NCI-H345 (cell line): ENCODE measurements at places on chromosomes 2 and 18.

- no peak for DNase-seq
Measured at GRCh38 chr2:193679847-193680246, 1485.1 kb upstream of the TMEFF2 start.

GRCh38 chr2:143852759-143853158 is 667.2 kb downstream of the ZEB2 start:
- peak; percentile 57 for DNase-seq

- peak; percentile 86 for DNase-seq
Measured at GRCh38 chr2:18244845-18245244, 315.6 kb downstream of the RDH14 start.

GRCh38 chr2:229339618-229340017 is 68.5 kb upstream of the PID1 start:
- DNase-seq, result no peak

GRCh38 chr2:25736899-25737515 is 63.6 kb upstream of the DTNB start:
- DNase-seq, result no peak

- no peak for DNase-seq
Measured at GRCh38 chr2:44578471-44579093, 216.8 kb downstream of the CAMKMT start.

DNA sequence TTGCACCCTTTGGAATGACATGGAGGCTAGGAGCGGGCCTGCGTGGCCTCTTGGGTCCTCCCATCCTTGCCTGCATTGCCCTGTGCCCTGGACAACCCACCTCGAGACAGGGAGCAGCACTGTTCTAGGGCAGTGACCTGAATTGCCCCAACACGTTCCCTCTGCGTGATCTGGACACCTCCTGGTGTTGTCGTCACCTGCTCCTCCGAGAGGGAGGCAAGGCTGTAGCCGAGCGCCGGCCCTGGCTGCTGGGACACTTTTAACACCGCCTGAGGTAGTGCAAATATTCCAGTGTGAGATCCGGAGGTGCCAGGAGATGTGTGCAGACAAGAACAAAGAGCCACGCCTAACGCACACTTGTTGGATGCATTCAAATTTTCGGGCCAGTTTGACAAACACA is 131.5 kb downstream of the SMAD7 start:
- DNase-seq, result no peak

DNA sequence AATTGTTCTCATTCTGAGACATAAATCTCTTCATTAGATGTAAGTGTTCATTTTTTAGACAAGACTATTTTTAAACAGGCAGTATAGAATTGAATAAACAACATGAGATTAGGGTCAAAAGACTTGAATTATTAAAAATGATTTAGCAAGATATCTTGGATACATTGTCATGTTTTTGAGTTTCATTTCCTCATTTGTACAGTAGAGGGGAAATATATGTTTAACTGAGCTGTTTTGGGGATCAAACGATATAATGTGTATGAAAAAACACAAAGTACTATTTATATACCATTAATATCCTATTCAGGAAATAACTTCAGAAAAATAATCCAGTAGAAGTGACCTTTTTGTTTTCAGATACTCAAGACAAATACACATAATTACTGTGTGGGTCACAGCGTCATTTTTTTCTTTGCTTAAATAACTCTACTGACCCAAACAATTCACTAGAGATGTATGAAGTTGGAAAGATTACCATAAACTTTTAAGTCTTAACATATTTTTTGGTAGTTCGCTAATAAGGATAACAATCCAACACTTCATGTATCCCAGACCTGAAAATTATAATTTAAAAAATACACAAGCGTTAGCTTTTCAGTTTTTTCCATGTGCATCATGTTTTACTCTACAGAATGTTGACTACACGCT is 896 bp upstream of the ASXL3 start:
- no peak for DNase-seq

GRCh38 chr2:111712940-111713515 is 171.0 kb downstream of the ANAPC1 start:
- no peak for DNase-seq

GRCh38 chr2:2075875-2076529 is 255.1 kb downstream of the MYT1L start:
- no peak for DNase-seq

- DNase-seq, result no peak
Measured at GRCh38 chr2:207048416-207048815, 109.1 kb downstream of the CPO start.

DNA sequence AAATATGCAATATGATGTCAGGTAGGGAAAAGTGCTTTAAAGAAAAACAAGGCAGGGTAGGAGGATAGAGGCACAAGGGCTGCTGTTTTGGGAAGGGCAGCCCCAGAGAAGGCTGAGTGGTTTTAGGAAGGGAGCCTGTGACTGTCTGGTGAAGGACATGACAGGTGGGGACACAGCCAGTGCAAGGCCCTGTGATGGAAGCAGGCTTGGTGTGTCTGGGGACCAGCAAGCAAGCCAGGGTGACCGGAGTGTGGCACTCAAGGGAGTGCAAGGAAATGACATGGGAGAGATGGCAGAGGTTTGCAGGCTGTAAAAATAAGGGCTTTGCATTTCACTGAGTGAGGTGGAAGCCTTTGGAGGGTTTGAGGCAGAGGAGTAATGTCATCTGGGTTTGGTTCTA is 62.0 kb downstream of the LTBP1 start:
- DNase-seq, result no peak

DNA sequence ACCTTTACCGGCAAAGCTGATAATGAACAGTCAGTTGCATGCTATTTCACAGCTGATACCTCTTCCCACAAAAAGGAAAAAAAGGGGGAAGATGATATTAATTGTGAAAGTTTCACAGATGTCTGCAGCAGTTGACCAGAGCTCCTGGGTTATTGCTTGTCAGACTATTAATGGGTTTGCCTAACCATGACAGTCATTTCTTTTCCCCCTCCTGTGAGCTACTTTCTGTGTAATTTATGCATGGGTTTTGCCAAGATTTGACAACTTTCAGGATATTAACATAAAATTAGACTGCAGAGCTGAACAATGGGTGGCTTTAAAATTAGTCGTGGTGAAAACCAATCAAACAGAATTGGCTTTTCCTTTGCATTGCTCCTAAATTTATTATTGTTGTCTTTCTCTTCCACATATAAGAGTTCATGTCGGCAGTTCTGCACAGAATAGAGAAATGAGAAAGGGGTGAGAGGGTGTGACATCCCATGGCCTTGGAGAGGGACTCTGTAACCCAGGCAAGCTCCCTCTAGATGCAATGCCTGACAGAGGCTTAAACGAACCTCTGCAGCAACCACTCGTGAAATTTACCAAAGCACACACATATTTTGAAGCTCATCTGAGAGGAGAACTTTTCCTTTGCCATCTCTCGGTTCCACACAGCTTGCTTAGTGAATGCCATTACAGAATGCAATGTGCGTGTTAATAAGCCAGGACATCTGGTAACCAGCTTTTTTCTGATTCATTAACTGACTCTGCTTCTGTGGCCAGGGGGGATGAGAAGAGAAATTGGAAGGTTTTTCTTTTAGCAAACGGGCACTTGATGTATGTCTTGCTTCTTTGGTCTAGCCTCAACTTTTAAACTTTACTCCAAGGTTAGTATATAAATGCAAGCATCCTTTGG is 82.2 kb upstream of the ITGA4 start:
- no peak for DNase-seq
